Activated naive CD4-positive, alpha-beta T cell (primary cell): ENCODE measurements at places on chromosomes 5 and 9.

- no peak for DNase-seq
Observed at GRCh38 chr5:89105836-89106235, 222.9 kb upstream of the MEF2C start.

- DNase-seq = no peak
Observed at GRCh38 chr9:119836036-119836435, 466.8 kb upstream of the BRINP1 start.

- no peak for DNase-seq
Observed at GRCh38 chr9:18971404-18971803, 61.6 kb downstream of the SAXO1 start.

- no peak for DNase-seq
Observed at GRCh38 chr5:169250887-169251286, 50.1 kb downstream of the SLIT3 start.
